ENCODE measurements at places on chromosomes 7 and 10.

GRCh38 chr7:13821152-13821787, 168.2 kb downstream of the ETV1 start:
- DNase-seq, result no peak

DNA sequence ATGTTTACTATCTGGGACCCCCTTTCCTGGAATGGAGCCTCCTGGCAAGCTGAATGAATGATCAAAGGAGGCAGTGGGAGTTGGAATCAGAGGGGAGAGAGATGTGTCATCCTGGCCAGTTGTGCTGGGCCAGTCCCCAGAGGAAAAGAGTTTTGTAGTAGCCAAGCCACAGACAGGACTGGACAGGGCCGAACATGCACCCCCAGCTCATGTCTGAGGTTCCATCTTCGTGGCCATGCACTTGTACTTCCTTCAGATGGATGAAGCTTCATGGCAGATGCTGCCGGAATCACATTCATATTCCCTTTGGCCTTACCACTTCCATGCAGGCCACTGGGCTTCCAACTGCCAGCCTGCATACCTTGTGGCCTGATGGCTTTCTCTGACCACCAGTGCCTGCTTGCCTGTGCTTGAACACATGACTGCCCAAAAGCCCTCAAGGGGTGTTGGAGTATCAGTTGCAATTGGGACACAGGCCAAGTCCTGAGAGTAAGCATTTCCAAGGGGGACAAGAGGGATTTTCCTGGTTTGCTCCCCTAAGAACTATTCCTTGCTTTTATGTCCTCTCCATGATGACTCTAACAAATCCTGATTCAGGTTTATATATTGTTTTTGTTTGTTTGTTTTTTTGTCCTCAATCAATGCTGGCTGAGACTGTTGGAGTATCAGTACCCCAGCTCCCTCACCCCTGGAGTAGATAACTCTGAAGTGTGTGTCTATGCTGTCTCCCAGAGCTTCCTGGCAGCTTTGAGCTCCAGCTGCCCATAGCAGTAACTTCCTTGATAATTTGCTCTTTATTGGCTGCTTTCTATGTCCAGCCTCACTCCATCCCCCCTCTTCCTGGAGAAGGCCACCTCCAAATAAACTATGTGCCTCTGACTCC, 63.6 kb downstream of the TMEM130 start:
- DNase-seq, result no peak

DNA sequence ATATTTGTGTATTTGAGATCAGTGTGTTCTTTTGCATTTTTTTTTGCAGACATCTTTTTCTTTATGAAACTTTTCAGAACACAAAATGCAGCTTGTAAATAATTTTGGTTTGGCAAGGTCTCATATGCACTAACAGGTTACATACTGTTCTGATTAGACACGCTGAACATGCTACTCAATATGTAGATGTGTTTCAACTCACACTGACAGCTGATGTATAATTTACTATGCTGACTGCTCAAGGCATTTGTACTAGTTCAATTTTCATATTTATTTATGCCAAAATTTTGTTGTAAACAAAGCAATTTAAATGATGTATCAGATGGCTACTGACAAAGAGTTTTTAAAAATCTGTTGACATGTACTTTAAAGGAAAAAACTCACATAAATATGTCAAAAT, 123.8 kb downstream of the TFEC start:
- no peak for DNase-seq

- DNase-seq, result no peak
These were observed 443.2 kb downstream of the RPS24 start for GRCh38 chr10:78476844-78477243.
